Mammary epithelial cell (primary cell): ENCODE measurements at places on chromosomes 5 and 9. TPM values are rescaled to one million over a fixed set of nuclear protein-coding genes. Genes with fewer than 3 reads are reported as not detected.

Gene CCL28
- 3.7 TPM for polyA plus RNA-seq

DNA sequence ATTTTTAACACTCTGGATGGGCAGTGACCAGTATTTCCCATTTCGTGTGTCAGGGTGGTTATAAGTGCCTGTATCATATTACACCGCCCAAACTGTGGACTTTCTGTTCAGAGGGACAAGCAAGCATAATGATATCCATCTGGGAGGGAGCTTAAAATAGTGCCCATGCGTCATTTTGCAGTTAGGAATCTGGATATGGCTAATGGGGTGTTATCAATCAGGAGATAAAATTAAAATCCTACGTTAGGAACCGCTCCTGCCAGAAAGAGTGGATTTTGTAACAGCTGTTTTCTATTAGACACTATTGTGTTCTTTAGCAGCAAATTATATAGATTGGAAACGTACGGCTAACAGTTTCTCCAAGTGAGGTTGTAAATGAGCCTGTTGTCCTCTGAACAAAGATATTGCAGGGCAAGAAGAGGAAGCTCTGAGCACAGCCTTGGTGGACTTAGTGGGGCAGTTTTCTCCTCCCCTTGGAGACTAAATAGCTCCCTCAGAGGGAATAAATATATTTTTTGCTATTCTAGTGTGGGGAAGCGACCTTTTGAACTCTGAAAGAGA is 160.4 kb downstream of the SPATA31D1 start:
- no peak for DNase-seq

GRCh38 chr5:79396265-79396664 is 117.7 kb downstream of the HOMER1 start:
- peak; percentile 11 for DNase-seq

DNA sequence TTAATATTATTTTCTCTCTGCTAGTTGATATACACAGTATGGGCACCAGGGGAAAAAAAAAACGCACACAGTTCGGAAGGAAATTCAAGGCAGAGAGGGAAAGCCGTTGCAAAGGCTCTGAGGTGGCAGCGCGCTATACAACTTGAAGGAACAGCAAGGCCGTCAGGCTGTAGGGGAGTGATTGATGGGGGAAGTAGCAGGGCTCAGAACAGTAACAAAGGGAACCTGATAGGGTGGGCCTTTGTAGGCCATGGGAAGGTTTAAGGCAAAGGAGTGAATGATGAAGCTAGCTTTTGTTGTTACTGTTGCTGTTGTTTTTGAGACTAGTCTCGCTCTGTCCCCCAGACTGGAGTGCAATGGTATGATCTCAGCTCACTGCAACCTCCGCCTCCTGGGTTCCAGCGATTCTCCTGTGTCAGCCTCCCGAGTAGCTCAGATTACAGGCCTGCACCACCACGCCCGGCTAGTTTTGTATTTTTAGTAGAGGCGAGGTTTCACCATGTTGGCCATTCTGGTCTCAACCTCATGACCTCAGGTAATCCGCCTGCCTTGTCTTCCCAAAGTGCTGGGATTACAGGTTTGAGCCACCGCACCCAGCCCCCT is 27.0 kb downstream of the AQP7 start:
- no peak for DNase-seq

DNA sequence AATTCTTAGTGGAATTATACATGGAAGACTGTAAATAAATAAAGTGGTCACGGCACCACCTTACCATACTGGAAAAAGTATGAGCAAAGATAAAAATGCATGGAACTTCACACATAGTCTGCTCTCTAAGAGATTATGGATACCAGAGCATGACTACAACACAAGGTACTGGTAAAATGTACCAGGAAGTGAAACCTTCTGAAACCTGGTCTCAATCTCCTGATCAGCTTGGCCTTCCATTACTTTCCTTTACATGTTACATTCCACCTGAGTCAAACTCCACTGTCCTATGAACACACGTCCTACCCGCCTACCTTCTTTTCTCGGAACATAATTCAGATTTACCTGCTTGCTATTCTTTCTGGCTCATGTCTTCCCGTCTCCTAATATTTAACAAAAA is 15.9 kb downstream of the PTAR1 start:
- DNase-seq: no peak

- DNase-seq: no peak
Measured at GRCh38 chr9:131179561-131180219, 54.3 kb downstream of the NUP214 start.
